ENCODE measurements at places on chromosomes 16 and 17.

GRCh38 chr17:61402073-61402541 lies 2.5 kb downstream of the TBX2 start:
- DNase-seq = no peak

GRCh38 chr16:86171329-86171728 lies 272.4 kb downstream of the IRF8 start:
- DNase-seq = no peak

DNA sequence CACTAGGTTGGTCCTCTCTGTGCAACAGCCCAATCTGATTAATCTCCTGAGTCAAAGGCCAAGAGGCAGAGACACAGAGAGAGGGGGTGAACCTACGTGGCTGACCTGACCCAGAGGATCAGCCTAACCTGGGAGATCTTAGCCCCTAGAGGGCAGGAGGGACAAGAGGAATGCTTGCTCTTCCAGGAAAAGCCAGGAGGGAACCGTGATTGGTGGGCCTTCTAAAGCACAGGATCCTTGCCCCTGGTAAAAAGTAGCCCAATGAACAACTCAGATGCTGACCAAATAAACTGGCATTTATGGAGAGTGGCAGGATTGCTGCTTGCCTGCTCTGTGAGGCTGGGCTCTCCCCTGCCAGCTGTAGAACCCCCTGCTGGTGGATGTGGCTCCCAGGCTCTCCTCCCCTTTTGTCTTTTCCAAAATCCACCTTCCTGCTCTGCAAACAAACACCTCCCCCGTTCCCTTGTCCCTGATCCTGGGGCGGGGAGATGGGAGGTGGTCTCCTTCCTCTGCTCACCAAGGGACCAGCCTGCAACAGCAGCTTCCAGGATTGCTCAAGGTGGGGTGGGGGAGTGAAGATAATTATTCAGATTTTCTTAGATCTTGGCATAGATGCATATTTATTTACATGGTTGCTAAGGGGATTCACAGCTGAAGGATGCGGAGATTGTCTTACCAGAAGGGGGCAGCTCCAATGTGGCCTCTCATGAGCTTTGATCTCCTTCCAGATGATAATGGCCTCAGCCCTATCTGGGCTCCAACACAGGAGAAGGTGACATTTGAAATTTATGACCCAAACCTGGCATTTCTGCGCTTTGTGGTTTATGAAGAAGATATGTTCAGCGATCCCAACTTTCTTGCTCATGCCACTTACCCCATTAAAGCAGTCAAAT lies 71.9 kb downstream of the SDR42E1 start:
- no peak for DNase-seq

DNA sequence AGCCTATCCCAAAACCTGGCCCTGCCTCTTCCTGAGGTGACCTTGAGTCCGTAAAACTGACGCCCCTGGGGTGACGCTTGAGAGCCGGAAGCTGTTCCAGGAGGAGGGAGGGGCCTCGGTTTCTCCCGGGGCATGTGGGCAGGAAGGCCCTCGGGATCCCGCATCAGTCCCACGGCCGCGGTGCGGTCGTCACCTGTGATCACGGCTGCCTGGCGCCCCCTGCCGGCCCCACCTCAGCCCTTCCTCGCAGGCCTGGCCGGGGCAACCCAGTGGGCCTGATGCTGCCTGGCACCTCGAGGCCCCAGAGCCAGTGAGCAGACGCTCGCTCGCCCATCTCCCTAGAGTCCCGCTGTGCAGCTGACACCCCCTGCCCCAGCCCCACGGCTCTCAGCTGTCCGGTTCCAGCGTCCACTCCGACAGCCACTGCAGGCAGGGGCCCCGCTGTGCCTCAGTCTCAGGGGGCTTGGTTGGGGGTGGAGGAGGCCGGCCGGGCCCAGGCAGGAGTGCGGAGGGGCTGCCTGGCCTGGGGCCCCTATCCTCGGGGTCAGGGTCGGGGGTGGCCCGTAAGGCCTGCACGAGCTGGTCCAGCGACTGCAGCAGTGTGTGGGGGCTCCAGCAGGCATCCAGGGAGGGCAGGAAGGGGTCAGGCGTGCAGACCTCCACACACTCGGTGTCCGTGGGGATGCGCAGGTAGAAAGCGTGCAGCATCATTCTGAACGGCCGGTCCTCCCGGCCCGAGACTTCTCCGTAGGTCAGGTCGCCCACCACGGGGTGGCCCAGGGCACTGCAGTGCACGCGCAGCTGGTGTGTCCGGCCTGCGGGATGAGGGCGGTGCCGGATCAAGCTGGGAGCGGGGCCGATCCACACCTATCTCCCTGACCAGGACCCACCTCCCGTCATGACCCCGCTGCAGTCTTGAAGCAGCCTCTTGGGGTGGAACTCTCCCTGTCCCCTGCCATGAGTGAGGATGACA lies 2.3 kb downstream of the RPUSD1 start:
- DNase-seq = no peak

DNA sequence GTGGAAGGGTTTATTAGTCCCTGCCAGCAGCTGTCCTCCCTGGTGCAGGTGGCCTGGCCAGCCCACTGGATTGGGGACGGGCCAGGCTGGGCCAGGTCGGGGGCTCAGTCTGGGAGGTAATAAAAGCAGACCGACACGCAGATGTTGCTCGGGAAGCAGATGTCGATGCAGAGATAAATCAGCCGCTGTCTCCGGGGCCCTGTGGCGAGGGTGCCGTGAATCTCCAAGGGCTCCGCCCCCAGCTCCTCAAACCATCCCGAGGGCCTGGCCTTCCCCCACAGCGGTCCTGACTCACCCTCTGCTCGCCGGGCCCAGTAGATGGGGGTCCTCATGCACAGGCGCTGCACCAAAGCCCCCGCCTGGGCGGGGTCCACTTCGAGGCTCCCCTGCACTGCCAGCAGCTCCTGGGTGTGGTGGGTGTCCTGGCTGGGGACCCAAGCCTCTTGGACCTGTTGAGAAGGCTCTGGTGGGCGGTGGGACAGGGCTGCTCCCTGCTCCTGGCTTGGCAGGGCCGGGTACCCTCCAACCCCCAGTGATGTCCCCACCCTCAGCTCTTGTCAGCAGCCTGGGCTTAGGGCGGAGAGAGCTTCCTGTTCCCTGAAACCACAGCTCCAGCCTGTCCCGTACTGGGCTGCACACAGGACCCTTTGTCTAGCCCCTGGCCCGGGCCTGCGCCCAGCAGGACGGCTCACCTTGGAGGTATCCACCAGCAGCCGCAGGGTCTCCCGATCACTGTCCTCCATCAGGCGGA lies 1.2 kb downstream of the BRICD5 start:
- DNase-seq = no peak

All from NCI-H1048 (cell line).